ENCODE measurements at places on chromosomes 4 and X.

DNA sequence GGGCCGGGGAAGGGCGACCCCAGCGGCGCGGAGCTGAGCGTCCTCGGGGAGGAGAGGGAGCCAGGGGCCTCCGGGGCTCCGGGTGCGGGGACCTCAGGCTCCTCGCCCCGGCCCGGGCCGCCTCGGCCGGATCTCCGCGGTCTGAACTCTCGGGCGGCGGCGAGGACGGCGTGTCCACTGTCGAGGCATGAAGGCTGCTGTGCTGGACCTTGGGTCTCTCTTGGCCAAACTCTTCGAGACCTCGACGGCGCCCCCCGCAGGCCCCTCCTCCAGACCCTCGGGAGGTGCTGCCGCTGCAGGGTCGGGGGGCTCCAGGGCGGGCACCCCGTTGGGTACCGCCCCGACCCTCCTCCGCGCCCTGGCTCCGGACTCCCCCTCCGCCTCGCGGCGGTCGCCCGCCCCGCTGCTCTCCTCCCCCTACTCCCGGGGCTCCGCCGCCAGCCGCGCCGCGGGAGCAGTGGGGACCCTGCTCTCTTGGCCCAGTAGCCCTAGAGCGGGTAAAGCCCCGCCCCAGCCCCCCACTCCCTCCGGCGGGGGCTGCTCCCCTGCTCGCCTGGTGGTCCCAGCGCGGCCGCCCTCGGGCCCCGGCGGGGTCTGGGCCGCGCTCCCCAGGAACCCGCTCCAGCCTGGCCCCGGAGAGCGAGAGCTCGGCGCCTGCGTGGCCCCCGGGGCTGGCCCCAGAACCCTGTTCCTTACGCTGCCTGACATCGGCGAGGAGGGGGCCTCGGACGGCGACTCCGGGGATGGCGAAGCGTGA, 564 bp downstream of the FAM149A start:
- DNase-seq = no peak

- peak; percentile 66 for DNase-seq
Observed at GRCh38 chrX:9847071-9847470, 60.8 kb downstream of the SHROOM2 start.

GRCh38 chr4:128565565-128566186, 243.8 kb upstream of the JADE1 start:
- DNase-seq = peak; percentile 61

GRCh38 chrX:126509923-126510322, 42.7 kb downstream of the DCAF12L1 start:
- peak; percentile 4 for DNase-seq

- peak; percentile 48 for DNase-seq
Observed at GRCh38 chr4:121139533-121140222, 24.4 kb downstream of the TNIP3 start.

- no peak for DNase-seq
Observed at GRCh38 chrX:10851809-10852208, 231.4 kb upstream of the MID1 start.

DNA sequence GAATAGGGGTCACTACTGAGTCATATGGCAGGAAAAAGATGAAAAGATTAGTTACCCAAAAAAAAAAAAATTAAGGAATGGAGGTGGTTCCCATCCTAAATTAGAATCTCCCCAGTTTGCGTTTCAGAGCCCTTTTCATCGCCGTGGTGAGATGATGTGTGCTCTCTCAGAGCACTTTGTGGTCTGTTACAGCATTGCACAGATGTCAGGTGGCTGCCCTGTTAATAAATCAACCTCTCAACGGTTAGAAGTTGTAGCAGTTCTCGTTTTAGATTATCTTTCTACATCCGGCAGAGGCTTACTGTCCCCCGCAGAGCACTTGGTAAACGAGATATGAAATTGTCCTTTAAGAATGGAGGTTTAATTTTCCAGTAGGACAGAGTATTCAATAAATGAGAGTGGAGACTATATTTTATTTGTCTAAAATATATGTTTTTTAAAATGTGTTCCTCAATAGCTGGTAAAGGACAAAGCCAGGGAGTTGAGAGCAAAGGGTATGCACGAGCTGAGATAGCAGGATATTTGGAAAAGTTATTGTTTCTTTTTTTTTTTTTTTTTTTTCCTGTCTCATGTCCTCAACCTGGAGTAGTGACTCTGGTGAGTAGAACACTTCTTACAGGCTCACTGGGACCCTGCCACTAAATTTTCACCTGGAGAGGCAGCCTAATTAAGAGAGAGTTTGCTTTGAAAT, 26.9 kb downstream of the AFF1 start:
- DNase-seq = no peak

- peak; percentile 76 for DNase-seq
Observed at GRCh38 chr4:82801910-82802521, 3.4 kb upstream of the SCD5 start.

- DNase-seq = no peak
Observed at GRCh38 chrX:47489507-47490275, 6.7 kb upstream of the ZNF41 start.

DNA sequence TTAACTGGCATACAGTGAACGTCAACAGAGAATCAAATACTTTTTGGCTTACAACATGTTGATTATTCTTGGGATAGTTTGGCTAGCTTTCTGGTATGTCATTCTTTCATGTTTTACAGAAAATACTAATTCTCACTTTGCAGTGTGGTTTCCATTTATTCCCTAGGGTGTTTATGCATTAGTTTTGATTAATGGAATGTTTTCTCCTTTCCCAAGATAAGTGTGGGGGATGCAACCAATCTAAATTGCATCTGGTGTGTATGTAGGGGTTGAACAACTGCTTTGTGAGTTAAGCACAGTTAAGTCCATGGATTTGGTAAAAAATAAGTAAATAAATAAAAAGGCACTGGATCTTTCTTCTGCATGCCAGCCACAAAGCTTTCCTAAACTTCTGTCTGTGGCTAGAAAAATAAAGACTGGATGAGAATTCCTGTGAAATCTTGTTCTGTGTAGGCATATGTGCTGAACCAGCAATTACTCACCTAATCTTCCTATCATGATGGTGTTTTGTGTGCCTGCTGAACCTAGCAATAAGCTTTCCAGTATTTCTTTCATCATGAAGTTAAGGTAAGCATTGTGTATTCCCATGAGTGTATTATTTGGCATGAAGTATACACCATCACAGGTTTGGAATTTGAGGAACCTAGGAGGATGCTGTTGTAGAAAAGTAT, 50.6 kb upstream of the TENM3 start:
- DNase-seq = peak; percentile 48

GRCh38 chr4:8854931-8855330, 16.7 kb downstream of the HMX1 start:
- DNase-seq = peak; percentile 26

DNA sequence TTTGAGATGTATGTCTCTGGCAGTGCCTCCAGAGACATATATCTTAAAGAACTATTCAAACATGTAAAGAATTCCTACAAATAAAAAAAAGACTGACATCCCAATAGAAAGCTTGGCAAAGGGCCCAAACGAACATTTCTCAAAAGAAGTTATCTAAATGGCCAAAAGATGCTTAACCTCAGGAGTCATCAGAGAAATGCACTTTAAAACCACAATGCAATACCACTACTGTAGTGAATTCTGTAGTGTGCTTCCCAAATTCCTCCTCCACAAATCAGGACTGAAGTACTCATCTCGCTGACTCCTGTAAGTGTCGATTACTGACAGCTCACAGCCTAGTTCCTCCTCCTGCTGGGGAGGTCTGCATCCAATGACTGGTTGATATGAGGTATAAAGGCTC, 129.0 kb upstream of the MAMLD1 start:
- DNase-seq = no peak

DNA sequence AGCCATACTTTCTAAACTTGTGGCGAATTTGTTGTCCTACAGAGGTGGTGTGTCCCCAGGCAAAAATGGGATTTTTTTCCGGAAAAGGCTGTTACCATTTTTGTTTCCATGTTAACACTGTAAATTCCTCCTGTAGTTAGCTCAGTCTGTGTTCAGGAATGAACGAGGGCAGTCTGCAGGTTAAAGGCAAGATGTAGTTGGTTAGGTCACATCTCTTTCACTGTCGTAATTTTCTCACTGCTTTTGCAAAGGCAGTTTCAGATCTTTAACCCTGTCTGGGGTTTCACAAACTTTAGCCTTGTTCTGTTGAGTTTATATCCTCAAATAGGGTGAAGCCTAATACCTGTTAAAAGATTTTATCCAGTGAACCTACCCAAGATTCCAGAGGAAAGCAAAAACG, 50.5 kb upstream of the PUDP start:
- no peak for DNase-seq

DNA sequence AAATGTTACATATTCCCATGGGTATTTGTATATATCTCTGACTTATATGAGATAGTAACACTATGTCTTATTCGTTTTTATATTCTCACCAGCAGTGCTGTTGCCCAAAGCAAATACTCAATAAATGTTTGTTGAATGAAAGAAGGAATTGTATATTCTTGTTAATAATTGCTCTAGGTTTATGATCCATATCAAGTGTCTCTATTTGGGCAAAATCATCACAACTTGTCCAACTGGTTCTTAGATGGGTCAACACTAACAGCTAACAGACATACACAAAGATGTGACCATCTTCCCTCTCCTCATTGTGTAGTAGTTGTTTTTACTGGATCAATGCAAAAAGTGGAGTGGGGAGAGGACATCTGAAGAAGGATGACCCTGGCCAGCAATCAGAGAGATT, 6.6 kb upstream of the APLN start:
- no peak for DNase-seq

DNA sequence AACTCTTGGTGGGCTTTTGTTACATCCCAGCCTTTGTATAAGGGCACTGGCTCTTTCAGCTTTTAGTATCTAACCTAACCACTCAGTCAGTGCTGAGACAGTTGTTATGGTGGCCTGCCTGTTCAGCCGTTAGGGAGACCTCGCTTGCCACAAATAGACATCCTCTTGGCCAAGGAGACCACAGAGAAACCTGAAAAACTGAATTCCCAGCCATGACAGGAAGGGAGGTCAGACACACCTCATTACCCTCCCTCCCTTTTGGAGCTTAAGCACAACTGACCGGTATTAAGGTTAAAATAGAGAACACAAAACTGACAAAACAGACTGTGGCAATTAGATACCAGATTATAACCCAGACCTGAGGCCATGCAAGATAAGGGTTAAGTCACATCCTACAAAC, 1639.3 kb downstream of the RPA4 start:
- no peak for DNase-seq

- DNase-seq = peak; percentile 83
Observed at GRCh38 chr4:152500800-152501434, 35.0 kb downstream of the FBXW7 start.

- DNase-seq = no peak
Observed at GRCh38 chr4:68962868-68963267, 11.3 kb upstream of the UGT2A3 start.

DNA sequence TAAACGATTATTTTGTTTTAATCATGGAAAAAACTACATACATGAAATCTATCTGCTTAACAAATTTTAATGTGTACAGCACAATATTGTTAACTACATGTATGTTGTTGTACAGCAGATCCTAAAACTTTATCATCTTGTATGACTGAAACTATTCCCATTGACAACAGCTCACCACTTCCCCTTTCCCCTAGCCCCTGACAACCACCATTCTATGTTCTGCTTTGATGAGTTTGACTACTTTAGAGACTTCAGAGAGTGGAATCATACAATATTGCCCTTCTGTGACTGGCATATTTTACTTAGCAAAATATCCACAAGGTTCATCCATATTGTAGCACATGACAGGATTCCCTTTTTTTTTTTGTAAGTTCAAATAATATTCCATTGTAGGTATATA, 185.9 kb downstream of the CFAP299 start:
- DNase-seq = no peak

- DNase-seq = no peak
Observed at GRCh38 chr4:11593576-11594116, 165.0 kb upstream of the HS3ST1 start.

GRCh38 chrX:29419774-29420553, 795.4 kb upstream of the MAGEB2 start:
- DNase-seq = no peak

- no peak for DNase-seq
Observed at GRCh38 chrX:103687073-103687695, 685 bp upstream of the MORF4L2 start.

DNA sequence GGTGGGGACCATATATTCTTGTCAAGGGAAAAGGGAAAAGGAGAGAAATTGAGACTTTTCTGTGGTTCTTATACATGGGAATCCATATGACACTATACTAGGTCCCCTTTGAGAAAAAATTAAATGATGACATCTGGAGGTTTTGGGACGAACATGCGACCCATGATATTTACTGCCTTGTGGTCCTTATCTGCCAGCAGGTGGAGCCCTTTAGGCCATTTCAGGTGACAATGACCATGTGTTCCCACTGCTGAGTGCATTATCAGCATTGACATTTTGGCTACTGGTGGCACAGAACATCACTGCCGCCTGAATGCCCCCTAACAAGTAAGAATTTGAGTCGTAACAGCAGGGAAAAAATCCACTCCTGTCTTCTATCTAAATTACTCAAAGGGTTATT, 843.4 kb downstream of the FSTL5 start:
- DNase-seq = peak; percentile 54

DNA sequence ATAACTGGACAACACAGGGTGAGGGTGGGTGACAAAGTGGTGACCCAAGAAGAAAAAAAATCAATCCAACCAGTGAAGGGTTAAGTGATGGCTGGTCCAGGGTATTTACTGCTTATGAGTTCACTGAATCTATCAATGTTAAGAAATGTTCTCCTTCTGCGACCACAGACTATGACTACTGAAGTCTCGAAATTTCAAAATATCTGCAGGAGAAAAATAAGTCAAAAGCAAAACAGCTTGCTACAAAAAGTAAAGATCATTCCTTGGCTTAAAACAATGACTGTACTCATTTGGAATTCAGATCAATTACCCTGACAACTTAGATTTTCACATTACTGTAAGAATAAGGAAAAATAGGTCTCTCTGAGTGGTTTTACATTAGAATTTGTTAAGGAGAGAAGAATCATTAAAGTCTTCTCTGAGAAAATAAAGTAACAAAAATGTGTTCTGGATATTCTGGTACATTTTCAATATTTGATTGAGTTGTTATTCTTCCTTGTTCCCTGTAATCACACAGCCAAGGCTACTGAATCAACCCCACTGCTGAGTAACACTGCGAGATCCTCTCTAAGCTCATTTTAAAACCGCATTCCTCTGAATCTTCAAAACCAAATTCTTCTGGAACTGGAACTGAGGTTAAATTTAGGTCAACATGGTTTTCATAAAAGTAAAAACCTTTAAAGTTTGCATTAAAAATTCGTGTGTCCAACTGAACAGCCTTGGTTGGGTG, 22.7 kb downstream of the SMPX start:
- DNase-seq = no peak

GRCh38 chrX:149825424-149825823, 43.7 kb downstream of the MAGEA9 start:
- DNase-seq = peak; percentile 40

- no peak for DNase-seq
Observed at GRCh38 chr4:7342223-7343080, 92.3 kb downstream of the PSAPL1 start.

GRCh38 chr4:139493176-139493575, 39.3 kb downstream of the RAB33B start:
- no peak for DNase-seq

- no peak for DNase-seq
Observed at GRCh38 chr4:1629699-1630083, 54.4 kb downstream of the FAM53A start.

All from MCF 10A (cell line).